ENCODE measurements at places on chromosomes 7 and 10.

DNA sequence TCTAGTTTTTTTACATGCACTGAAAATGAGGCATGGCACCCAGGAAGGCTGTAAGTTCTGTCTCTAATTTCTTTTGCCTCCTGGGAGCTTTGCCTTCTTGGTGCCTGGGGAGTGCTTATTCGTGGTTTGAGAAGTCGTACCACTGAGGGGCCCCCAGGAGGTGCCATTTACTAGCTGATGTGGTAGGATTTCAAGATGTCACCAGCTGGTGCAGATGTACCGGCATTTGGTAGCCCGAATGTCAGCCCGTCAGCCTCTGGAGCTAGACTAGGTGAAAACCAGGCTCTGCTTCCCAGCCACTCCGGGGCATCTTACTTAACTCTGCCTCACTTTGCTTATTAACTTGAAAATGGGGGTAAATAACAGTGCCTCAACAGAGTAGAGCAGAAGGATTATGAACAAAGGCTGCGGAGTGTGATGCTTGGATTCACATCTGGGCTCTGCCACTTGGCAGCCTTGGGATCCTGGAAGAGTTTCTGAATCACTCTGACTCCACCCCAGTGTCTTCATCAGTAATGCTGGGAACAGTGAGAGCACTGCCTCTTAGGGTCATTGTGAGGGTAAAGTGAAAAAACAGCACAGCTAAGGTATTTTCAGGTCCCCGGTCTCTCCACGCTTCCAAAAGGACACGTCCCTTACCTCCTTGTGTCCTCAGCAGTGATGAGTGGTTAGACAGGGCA is 31.4 kb upstream of the BTBD16 start:
- DNase-seq = no peak

GRCh38 chr10:122703483-122704448 is 4.1 kb upstream of the C10orf120 start:
- DNase-seq = peak; percentile 18

GRCh38 chr10:90723416-90724068 is 134.3 kb downstream of the HTR7 start:
- DNase-seq = no peak

DNA sequence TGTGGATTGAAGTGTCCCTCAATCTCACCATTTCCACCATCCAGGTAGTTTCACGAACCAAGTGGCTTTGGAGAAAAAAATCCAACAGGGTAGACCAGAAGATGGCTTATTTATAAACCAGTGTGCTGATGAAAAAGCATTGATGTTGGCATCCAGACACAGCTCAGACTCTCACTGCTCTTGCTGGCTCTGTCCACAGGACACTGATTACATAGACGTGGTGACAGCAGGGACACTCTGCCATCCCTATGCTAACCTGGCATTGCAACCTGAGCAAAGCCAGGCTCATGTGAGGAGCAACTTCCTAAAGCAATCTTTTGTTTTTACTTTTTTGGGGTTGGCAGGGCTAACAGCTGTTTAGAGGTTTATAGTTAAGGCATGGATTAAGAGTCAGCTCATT is 130.6 kb upstream of the SVIL start:
- no peak for DNase-seq

GRCh38 chr10:43294892-43295291 is 28.0 kb upstream of the RASGEF1A start:
- DNase-seq = no peak

DNA sequence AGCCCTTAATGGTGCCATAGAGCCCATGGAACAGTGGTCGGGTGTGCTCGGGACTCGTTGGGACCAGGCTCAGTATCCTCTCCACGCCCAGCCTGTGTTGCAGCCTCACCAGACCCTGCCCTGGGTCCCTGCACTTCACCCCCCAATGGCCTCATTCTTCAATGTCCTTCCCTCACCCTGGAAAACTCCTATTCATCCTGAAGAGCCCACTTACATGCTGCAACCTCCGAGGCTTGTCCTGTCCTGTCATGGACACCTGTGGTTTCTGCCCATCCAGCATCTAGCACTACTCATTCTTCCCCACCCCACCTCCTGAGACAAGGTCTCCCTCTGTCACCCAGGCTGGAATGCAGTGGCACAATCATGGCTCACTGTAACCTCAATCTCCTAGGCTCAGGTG is 7.7 kb downstream of the MMD2 start:
- DNase-seq = no peak

DNA sequence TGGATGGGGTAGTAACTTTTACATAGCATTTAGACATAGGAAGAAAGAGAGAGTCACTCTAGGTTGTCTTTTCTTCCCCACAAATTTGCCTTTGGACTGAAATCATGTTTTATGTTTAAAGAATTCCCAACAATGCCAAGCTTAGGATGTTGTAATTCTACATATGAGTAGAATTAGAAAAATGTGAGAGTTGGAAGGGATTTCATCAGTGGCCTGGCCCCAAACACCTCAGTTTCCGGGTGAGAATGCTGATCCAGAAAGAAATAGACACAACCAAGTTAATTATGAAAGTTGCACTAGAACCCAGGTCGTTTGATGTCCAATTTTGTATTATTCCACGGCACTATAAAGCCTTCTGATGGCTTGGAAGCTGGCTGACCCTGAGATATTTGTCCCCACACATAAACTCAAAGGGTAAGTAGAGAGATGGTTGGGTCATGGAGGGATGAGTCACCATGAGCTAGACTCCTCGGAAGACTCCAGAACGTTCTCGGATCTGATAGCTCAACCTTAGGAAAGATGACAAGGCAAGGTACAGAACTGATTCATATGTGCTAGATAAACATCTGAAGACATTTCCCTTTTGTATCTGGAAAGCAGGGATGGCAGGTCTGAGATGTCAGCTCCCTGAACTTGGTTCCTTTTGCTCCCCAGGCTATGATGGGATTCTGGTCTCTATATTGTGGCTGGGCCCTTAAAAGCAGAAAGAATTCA is 48.8 kb upstream of the SLC35B4 start:
- no peak for DNase-seq

GRCh38 chr7:18352339-18353255 is 143.0 kb upstream of the HDAC9 start:
- DNase-seq = no peak

GRCh38 chr7:154817224-154817896 is 185.6 kb downstream of the PAXIP1 start:
- DNase-seq = no peak

DNA sequence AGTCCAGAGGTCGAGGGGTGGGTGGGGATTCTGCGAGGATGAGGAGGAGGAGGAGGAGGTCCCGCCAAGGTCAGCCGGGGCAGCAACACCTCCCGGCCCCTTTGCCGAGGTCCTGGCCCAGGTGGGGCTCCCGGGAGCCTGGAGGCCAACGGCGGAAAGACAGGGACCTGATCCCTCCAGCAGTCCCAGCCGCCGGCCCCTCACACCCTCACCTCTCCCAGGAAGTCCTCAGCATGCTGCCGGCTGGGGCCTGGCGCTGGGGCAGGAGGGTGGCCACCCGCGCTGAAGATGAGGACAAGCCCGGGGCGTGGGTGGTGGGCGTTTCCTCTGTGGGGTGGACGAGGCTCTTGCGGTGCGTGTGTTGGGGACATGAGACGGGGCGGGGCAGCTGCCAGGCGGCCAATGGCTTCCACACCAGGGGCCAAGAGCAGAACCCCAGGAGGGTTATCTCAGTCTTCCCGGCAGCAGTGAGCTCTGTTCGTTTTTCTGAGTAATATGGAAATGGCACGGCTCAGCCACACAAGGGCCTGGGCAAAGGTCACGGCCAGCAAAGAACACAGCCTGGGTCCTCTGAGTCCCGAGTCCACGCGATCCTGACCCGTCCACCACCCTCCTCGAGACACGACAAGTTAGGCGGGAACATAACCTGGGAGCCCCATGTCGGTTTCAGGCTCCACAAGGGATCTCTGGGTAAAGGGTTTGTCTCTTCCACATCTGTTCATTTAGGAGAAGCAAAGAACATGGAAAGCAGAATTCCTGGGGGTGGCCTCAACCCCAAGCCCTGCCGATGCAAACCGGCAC is 82.9 kb upstream of the PDGFA start:
- DNase-seq = no peak

- DNase-seq = peak; percentile 27
Observed at GRCh38 chr7:101315336-101315735, 6.3 kb downstream of the IFT22 start.

DNA sequence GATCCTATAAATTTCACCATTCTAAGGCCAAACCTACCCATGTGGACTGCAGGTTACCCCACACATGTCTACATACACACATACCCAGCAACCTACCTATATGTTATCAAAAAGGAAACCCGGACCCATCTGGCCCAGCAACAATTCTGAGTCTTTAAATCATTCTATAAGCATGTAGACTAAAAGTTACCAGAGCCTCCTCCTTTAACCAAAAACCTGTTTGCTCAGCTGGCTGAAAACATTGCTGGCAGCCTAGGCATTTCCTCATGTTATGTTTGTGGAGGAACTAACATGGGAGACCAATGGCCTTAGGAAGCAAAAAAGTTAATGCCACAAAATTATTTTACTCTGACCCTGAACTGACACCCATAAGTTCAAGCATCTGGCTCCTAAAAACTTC is 5.3 kb upstream of the ADCK2 start:
- DNase-seq = no peak

DNA sequence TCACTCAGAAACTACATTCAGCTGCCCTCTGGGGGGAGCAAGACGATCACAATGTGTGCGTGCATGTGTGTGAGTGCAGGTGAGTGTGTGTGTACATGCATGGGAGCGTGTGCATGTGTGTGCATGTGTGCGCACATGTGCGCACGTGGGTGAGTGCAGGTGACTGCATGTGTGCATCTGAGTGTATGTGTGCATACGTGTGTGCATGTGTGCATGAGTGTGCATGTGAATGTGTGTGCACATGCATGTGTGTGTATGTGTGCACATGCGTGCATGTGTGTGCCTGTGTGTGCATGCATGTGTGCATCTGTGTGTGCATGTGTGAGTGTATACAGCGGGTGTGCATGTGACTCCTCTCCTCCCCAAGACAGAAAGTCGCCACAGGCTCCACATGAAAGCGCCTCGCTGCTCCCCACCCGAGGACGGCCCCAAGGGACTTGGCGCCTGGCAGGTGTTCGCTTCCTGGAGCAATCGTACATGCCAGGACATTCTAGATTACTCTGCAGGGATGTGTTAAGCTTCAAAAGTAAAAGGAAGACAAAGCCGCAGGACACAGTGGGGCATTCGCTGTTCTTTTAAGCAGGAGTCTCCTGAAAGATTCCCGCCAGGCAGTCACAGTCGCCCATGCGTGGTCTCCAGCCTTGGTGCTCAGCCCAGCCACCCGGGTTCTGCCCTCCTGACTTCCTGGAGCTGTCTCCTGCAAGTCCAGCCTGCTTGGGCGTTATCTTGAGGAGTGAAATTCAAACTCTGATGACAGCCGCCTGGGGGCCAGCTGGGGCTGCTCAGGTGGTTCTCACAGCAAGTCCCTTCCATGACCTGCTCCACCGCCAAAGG is 42.0 kb upstream of the ADGRA1 start:
- no peak for DNase-seq

DNA sequence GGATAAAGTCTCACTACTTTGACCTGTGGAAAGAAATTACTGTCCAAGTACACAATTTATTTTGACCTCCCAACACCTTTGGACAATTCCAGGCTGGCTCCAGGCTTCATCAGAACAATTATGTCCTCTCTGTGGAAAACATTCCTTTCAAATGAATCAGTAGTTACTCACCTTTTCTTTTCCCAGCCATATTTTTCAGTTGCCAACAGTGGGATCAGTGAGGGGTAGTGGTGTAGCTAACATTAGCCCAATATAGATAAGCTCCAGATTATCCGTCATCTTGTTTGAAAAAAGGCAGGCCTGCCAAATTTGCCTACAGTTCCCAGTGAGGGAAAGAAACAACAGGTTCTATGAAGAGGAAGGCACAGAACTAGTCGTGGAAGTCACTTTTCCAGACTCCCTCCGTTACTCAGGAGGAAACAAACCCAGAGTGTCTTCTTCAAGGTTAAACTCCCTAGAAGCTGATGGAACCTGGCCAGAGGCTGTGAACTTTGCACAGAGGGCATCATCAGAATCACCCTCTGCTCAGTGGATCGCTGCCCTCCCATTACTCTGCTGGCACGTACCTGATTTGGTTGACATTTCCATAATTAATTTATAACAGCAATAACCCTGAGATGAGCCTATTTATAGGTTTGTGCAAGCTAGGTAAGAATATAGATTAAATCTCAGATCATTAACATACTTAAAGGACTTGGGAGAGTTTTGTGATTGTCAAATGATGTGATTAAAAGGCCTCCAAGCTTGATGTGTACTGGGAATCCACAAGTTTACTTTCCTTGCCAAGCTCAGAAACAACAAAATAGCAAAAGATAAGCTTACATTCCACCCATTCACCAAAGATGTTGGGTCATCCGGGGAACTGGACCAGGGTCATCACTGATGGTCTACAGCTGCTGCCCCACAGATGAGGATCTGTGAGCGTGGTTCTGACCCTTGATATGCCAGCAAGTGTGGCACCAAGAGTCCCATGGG is 654.6 kb upstream of the GALNT17 start:
- no peak for DNase-seq

GRCh38 chr10:17229016-17229716 is 1.1 kb downstream of the VIM start:
- DNase-seq = peak; percentile 81

GRCh38 chr10:118712930-118713634 is 41.7 kb downstream of the CACUL1 start:
- DNase-seq = no peak

GRCh38 chr7:155796381-155797261 is 15.6 kb downstream of the SHH start:
- peak; percentile 66 for DNase-seq

DNA sequence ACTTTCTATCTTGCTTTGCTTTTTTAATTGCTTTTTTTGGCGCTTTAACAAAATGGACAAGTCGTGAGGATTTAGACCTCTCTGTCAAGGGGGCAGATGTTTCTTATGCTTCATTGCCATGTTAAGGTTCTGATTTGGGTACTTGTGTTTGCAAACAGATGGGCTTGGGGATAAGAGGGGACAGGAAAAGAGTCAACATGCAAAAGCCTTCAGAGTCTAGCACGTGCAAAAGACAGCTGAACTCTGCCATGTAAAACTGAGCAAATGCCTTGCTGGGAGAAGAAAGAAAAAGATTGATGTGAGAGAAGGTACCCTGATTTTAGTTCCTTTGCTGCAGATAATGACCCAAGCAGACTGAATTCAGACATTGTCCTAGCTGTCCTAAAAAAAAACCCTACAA is 173.1 kb downstream of the KIAA1217 start:
- no peak for DNase-seq

- no peak for DNase-seq
Observed at GRCh38 chr10:62528441-62528840, 154.3 kb downstream of the ZNF365 start.

DNA sequence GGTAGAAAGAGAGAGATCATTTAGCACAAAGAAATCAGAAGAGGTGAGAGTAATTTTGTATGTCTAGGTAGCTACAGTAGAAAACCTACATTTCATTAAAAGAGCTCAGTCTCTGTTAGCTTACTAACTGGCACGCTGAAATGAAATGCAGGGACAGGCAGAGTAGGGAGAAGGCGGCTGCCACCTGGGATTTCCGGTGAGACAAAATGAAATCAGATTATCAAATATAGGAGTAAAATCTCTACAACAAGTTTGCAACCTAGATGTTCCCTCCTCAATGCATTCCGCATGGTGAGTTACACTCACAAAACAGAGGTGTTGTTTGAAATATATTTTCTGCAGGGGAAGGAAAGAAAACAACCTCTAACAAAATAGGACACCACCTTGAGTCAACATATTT is 55.9 kb downstream of the VOPP1 start:
- no peak for DNase-seq

- DNase-seq = no peak
Observed at GRCh38 chr7:16838386-16838785, 33.6 kb upstream of the AGR2 start.

- no peak for DNase-seq
Observed at GRCh38 chr10:101266381-101267289, 37.4 kb upstream of the LBX1 start.

- no peak for DNase-seq
Observed at GRCh38 chr7:148967602-148968001, 60.7 kb downstream of the PDIA4 start.

GRCh38 chr10:49663596-49663995 is 15.9 kb upstream of the C10orf53 start:
- DNase-seq = no peak

All from stimulated activated CD4-positive, alpha-beta T cell treated with anti-CD3 and anti-CD28 coated beads, Interleukin-1b, Interleukin-23, amount 100 ng/mL, for 1 hour (primary cell).